ENCODE measurements at places on chromosomes 11 and 22.

GRCh38 chr22:40396882-40397281 is 26.5 kb downstream of the SGSM3 start:
- DNase-seq, result no peak

DNA sequence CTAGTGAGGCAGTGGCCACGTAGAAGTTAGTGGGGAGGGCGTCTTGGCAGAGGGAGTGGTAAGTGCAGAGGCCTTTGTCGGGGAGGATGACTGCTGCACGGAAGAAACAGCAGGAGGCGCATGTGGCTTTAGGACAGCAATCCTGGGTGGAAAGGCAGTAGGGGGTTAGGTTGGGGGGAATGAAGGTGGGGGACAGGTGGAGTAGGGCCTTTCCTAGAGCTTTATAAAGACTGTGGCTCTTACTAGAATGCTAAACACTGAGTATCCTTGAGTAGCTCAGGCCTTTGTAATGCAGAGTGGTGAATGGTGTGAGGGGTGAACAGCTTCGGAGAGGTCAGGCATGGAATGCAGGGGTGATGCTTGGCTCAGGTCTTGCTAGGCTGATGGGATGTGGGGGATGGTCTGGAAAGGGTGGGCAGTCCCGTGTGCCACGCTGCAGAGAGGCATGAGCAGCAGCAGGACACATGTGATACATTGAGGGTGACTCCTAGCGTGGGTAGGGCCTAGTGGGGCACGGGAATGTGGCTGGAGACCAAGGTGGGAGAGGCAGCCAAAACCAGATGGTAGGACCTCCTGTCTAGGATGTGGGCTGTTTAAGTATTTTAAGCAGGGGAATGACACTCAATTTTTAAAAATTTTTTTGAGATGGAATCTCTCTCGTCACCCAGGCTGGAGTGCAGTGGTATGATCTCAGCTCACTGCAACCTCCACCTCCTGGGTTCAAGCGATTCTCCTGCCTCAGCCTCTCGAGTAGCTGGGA is 19.2 kb downstream of the AP2A2 start:
- DNase-seq, result no peak

DNA sequence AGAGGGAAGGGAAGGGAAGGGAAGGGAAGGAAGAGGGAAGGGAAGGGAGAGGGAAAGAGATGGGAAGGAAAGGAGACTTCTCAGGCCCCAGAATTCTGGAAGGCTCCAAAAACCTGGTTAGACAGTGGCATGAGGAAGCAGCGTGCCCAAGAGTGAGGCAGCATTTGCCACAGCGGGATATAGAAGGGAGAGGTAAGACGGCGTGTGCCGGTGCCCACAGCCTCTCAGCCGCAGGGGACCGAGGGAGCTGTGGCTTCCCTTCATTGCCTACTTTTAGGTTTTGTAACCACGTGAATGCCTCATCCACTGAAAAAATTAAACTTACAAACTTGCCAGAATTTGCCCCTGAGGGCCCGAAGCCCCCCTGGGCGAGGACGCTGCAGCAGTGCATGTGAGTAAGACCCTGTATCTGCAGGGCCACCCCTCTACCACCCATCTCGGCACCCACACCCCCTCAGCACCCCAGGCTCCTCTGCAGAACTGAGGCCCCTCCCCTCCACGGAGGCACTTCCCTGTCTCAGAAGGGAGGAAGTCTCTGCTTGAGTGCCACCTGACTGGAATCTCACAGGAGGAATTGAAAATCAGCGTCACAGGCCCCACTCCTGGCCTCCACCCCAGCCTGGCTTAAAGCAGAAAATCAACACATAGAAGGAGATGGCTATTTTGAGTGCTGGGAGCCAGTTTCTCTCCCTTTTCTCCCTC is 58.1 kb downstream of the LINC01488 start:
- no peak for DNase-seq

- no peak for DNase-seq
Measured at GRCh38 chr22:37546437-37547250, 13.6 kb upstream of the CDC42EP1 start.

DNA sequence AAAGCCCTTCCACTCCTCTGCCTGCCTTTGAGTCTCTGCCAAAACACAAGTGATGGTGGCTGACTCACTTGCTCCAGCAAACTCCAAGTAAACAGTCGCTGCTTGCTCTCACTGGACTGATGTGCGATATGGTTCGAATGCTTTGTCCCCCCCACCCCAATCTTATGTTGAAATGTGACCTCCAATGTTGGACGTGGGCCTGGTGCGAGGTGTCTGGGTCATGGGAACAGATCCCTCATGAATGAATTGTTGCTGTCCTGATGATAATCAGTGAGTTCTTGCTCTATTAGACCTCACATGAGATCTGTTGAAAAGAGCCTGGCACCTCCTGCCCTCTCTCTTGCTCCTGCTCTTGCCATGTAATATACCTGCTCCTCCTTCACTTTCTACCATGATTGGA is 747.9 kb downstream of the OPCML start:
- DNase-seq, result no peak

- no peak for DNase-seq
Measured at GRCh38 chr11:116642902-116643301, 129.9 kb downstream of the BUD13 start.

DNA sequence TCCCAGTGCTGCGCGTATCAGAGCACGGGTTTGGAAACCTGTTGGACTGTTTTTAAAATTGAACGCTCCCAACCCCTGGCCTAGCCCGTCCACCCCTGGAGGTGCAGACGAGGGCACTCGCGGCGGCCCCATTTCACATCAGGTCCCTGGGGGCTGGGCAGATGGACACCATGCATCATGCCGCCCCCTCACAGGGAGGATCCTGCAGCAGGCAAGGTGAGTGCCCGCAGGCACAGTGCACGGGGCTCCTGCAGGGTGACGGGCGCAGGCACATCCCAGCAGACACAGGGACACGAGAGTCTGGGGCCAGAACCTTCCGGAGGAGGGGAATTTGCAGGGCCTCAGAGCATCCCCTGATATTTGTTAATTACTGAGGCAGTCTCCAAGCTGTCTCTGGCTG is 7.3 kb downstream of the ANO9 start:
- no peak for DNase-seq

DNA sequence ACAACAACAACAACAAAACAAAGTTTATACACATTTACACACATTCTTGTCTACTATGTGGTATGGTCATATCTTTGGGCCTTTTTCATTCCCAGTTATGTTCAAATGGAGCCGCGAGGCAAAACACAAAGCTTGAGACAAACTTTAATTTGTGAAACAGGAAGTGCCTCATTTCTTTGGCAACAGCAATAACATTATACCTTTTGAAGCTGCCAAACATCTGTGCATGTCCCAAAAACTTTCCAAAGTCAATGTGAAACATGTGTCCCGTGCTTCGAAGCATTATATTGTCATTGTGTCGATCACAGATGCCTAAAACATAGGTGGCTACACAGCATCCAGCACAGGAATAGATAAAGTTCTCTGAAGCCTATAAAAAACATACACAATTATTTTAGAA is 25.0 kb upstream of the RPS13 start:
- no peak for DNase-seq

DNA sequence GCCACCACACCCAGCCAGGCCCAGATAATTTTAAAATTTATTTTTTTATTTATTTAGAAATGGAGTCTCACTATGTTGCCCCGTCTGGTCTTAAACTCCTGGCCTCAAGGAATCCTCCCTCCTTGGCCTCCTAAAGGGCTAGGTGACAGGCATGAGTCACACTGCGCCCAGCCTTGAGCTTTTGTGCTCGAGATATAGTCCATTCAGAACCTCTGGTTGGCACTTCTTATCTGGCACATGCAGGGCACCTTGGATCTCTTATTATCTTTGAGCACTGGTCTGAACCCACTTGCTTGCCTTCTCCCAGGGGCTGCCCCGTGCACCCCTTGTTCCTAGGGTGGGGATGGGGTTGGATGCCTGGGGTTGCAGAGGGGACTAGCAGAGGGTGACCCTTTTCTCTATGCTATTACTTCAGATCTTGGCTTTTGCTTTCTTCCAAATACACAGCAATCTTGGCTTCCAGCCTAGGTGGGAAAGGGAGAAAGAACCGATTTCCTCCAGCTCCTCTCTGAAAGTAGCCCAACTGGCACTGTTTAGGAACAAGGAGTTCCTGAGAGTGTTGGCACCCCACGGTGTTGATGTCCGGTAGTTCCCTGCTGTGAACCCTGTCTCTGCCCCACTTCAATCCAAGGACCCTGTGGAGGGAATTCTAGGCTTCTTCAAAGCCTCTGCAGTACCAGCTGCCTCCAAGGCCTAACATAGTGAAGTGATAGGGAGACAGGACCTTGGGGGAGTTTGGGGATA is 1.3 kb upstream of the SLC3A2 start:
- DNase-seq, result no peak

DNA sequence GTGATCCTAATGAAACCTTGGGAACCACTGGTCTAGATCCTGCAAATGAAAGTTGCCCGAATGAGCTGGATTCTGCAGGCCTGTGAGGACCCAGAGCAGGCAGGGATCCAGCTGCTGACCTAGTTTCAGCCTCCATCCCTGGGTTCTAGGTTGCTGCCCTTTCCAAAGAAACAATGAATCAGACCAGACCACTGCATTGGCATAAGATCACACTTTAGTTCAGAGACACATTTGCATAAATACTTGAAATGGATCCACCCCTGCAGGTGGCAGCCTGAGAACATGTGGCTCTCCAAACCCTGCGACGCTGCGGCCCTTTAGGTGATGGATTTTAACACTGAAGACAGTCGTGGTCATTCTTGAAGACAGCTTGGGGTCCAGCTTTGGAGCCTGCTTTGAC is 23.7 kb downstream of the ADAMTS8 start:
- DNase-seq, result no peak

GRCh38 chr11:27107548-27107947 is 66.9 kb downstream of the BBOX1 start:
- DNase-seq, result no peak

DNA sequence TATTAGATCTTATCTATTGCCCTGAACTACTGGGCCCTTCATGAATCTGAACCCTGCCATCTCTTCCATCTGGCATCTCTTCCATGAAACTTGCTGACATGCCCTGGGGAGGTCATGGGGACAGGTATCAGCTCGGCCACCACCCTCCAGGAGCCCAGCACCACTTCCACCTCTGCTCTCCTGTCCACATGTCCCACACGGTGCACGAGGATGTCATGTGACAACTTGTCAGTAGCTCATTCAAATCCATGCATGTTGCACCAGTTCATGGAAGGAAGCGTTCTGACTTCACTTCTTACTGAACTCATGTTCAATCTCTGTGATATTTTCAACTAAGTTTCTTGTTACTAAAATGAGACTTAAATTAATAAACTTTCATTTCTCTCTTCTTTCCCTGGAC is 16.6 kb downstream of the YPEL1 start:
- DNase-seq, result no peak

- no peak for DNase-seq
Measured at GRCh38 chr22:22618448-22618847, 26.0 kb upstream of the GGTLC2 start.

DNA sequence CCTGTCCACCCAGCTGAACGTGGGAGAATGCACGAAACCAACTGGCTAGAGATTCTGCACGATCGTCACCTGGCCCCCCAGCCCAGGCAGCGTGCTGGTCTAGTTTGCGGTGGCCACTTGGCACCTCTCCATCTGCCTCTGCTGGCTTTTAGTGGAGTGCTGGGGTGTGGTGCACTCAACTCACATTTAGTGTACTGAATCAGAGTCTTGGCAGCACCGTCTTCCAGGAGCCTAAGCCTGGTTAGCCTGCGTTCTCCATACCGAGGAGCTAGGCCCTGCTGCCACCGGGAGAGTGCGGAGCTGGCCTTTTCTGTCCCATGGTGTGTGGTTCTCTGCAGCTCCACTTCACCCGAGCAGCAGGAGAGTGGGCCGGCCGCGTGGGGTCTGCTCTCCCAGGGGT is 2.8 kb downstream of the MRPL23 start:
- DNase-seq, result no peak

- no peak for DNase-seq
Measured at GRCh38 chr11:11505692-11506091, 116.1 kb downstream of the GALNT18 start.

GRCh38 chr22:35134637-35135036 is 68.7 kb downstream of the ISX start:
- no peak for DNase-seq

DNA sequence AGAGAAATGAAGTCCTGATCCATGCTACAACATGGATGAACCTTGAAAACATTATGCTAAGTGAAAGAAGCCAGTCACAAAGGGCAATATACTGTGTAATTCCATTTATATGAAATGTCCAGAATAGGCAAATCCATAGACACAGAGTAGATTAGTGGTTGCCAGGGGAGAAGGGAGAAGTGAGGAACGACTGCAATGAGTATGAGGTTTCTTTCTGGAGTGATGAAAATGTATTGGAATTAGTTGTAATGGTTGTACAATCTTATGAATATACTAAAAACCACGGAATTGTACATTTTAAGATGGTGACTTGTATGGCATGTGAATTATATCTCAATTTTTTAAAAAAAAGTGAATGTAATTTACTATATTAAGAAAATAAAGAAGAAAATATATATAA is 83.1 kb upstream of the GDPD4 start:
- no peak for DNase-seq

DNA sequence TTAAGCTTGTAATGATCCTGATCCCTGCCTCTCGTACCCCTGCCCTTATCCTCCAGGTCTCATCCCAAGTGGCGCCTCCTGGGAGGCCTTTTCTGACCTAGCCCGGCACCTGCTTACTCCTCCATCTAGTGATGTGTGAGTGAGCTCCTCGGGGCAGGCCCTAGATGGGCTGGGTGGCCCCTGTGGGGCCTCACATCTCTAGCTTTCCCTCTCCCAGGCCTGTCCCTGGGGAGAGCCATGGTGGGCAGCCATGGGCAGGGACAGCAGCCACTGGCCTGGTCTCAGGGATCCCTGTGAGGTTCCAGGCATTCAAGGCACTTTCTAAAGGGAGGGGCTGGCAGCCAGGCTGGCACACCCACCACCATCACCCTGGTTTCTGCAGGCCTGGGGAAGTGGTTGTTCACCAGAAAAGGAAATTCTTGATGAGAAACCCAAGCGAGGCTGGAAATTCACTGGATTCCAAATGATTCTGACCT is 27.9 kb downstream of the GNAZ start:
- DNase-seq, result no peak

- DNase-seq, result no peak
Measured at GRCh38 chr11:128409476-128409875, 177.9 kb downstream of the ETS1 start.

- no peak for DNase-seq
Measured at GRCh38 chr11:3225826-3226750, 6.1 kb downstream of the MRGPRE start.

- DNase-seq, result no peak
Measured at GRCh38 chr22:29443452-29443851, 5.1 kb downstream of the RFPL1 start.

GRCh38 chr22:45880716-45881523 is 96.0 kb downstream of the WNT7B start:
- no peak for DNase-seq

- no peak for DNase-seq
Measured at GRCh38 chr11:116509551-116509950, 263.2 kb downstream of the BUD13 start.
